ENCODE measurements at places on chromosomes 12 and 14.

DNA sequence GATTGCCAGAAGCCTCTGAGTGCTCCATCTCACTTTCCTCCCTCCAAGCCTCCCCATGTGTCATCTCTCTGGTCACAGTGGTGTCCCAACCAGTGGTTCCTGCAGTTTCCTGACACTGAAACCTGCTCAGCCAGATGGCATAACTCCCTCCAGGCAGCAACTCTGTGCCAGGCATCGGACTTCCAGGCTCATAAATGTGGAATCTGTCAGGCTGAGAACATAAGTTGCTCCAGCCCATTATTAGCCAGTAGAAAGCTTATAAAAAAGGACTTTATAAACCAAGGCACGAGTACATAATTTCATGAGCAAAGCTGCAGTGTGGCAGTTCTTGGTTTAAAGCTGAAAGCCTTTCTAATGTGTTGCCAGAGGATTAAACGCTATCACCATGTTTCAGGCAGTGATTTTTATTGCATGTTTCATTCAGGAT, 194.3 kb downstream of the DACT1 start:
- peak; percentile 17 for DNase-seq

- DNase-seq, result no peak
These were observed 67.0 kb downstream of the PRKCH start for GRCh38 chr14:61388173-61388975.

GRCh38 chr14:20512177-20512905, 7.0 kb downstream of the RNASE10 start:
- no peak for DNase-seq

DNA sequence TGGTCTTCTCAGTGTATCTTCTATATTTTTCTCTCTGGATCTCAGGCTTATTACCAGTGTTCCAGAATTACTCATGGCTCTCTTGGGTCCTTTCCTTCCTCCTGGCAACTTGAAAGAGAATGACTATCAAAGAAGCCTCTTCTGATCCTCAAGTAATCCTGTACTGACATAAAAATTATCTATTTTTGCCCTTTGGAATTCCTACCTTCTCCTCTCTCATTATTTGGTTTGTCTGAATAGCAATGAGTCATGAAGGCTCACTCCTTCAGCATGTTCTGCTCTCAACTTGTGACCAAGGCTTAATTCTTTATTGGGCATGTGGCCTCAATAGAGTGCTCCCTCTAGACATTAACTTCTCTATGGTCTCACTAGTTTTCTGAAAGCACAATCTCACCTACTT, 553.6 kb upstream of the ATP2B1 start:
- no peak for DNase-seq

GRCh38 chr12:6330999-6331714, 10.7 kb downstream of the TNFRSF1A start:
- DNase-seq, result no peak

GRCh38 chr14:69671365-69672030, 60.1 kb downstream of the SUSD6 start:
- no peak for DNase-seq

- no peak for DNase-seq
These were observed 25.1 kb downstream of the PRKAB1 start for GRCh38 chr12:119692997-119693396.

- no peak for DNase-seq
These were observed 11.2 kb downstream of the AHNAK2 start for GRCh38 chr14:104966981-104967385.

DNA sequence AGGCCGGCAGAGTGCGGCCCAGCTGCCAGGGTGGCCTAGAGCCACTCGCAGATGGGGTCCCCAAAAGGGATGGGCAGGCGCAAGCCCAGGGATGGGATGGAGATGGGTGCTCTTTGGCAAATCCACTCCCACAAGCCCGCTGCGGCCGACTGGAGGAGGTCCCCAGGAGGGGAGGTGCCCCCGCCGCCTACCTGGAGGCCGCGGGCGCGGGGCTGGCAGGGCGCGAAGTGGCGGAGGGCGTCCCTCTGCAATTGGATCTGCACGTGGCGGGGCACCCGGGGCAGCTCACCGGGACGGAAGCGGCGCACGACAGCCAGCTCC, 730 bp downstream of the PPP1R3E start:
- peak; percentile 69 for DNase-seq

GRCh38 chr12:28051516-28052354, 79.2 kb upstream of the PTHLH start:
- no peak for DNase-seq

GRCh38 chr12:25884024-25884919, 74.2 kb upstream of the RASSF8 start:
- DNase-seq, result no peak

DNA sequence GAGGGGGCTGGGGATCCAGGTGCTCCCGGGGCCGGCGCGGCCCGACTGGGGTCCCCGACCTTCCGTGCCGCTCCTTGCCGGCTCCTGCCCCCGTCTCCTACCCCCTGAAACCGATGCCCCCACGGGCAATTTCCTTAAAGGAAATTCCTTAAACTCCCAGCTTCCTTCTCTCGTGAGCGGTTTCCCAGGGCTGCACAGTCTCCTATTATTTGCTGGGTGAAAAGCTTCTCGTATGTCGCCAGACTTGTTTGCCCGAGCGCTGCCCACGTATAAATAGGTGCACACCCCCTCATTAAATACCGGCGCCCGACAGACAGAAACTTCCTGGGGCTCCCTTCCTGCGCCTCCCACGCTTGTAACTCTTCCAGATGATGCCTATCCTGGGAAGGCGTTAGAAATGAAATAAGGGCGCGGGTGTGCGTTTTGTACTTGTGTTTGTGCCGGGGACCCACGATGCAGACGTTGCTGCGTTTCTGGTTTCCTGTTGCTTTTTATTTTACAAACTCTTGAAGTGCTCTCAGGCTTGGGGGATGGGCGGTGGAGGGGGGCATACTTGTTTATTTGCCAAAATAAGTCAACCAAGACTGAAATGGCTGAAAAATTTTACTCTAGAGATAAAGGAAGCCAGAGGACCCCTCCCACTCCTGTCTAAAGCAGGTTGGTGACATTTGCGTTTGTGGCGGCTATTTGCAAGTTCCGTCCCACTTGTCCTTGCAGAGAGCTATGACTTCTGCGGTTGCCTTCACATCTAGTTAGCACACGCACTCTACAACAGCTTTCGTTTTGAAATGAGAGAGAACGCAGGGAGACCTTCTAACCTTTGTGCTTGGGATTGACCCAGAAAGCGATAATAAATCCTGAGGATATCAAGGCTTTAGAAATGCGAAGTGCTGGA, 1.0 kb downstream of the HIP1R start:
- DNase-seq, result no peak

- DNase-seq, result no peak
These were observed 6.7 kb upstream of the KCNH5 start for GRCh38 chr14:63051992-63052391.

DNA sequence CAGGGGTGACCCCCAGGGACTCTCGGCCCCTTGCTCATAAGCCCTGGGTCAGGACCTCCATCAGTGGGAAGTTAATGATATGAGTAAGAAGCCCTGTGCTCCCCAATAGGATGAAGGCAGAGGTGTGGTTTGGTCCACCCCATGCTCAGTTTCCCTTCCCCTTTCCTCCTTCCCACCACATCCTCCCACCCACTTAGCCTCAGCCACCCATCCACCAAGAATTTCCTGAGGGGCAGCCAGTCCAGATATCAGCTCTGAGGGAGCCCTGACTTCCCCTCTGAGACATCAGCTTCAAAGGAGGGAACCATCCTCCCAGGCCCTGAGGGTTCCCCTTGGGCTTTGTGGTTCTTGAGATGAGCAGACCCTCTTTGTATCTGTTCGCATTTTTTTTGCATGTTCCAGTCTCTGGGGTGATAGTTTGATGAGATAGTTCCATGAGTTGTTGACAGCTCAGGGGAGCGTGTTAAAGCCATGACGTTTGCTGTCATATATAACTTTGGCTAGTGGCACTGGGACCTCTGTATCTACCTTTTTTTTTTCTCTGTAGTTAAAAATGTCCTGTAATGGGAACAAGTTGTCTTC, 71.2 kb downstream of the LGMN start:
- no peak for DNase-seq

DNA sequence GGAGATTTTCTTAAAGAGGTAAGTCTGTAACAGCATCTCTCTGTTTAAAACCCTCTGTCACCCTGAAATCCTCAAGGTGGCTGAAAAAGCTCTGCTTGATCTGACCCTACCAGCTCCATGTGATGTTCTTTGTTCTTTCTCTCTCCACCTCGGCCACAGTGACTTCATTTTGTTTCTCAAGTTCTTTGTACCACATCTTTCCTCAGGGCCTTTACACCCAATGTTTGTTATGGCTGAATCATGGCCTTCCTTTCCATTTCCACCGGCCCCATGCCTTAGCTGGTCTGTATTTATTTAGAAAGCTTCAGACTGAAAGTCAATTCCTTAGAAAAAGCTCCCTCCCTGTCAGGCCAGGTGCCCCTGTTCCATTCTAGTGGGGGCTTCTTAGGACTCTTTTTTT, 431.2 kb downstream of the NAV3 start:
- DNase-seq, result no peak

DNA sequence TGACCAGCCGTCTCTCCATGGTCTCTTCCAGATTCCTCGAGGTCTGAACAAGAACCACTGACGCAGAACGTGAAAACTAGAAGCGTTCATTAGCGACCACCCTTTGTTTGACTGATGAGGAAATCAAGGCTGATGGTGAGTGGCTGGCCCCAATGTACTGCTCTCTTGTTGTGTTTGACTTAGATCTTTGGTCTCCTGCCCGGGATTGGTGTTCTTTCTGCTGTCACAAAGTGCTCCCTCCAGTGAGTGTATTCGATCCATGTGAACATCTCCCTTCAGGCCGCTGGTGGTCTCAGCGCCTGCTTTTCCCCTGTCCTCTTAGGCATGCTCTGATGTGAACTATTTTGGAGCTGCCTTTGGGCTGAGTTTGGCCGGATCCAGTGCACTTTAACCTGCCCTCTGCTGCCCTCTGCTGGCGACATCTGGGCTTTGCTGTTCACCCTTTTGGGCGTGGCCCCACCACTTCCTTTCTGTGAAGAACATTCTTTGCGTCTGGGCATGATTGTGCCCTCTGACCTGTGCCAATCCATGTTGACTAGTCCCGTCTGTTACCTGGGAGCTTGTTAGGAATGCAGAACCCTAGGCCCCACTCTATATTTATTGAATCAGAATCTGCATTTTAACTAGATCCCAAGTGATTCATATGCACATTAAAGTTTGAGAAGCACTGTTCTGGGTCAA, 279.1 kb downstream of the TTC6 start:
- DNase-seq, result peak; percentile 81

DNA sequence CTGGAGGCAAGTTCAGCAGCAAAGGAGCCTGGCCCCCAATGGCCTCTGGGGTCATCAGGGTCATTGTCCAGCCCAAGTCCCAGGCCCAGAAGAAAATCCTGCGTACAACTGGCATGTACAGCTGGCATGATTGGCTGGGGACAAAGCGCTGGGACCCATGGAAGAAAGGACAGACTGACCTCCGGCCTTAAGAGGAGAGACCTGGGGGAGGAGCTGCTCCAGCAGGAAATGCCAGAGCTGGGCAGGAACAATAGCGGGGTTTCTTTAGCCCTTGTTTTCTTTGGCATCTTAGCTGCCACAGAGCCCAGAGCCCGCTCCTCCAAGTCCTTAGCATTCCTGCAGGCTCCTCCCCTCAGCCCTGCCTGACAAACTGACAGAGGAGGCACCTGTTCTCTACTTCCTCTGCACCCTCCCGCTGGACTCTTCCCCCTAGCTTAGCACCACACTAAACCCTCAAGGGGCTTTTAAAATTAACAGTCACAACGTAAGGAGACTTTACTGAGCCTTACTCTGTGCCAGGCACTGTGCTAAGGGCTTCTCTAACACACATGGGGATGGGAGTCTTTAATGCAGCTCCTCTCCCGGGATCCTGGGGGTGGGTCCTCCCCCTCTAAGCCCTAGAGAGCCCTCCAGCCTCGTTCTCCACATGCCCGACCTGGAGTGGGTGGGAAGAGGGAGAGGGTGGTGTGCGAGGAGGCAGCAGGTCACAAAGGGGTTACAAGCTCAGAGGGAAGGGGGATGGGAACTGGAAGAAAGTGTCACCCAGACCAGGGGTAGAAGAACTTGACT, 1.8 kb upstream of the AQP5 start:
- peak; percentile 16 for DNase-seq

DNA sequence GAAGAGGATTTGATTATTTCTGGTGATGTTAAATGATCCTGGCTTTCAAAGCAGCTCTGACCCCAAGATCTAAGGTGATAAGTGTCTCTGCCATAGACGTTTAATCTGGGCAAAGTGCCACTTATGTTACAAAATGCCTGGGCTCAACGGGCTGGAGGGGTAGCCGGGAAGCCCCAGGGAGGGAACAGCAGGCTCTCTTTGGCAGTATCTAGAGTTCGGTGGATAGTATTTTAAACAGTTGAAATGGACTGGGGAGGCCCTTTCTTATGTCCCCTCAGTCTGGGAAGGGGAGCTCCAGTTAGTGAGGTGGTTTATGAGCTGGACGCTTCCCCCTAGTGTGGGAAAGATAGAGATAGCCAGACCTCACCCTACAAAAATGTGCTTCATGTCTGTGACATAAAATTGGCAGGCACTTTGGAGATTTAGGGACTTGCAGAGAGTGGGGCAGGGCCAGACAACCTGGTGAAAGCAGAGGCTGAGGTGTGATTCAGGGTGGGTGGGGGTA, 5.5 kb upstream of the HOXC11 start:
- DNase-seq, result no peak

DNA sequence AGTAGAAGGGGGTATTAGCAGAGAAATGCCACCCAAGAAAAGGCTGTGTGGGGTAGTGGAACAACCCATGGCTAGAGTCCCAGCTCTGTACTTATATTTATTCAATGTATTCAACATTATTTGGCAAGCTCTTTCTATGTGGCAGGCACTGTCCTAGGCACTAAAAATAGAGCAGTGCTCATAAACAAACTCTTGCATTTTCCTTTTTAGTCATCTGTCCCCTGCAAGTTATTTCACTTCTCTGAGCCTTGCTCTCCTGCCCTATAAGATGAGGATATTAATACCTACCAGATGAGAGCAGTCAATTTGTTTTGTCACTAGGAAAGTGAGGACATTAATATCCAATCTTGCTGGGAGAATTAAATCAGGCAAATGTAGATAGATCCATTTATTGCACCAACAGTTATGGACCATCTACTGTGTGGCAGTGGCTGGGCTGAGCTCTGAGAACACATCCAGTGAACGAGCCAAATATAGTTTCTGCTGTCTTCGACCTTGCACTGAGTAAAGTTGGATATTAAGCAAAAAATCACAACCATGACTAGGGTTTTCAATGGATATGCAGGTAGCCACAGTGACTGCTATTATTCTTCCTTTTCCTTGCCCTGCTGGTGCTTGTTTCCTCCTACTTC, 314.3 kb upstream of the TBX3 start:
- DNase-seq, result no peak

DNA sequence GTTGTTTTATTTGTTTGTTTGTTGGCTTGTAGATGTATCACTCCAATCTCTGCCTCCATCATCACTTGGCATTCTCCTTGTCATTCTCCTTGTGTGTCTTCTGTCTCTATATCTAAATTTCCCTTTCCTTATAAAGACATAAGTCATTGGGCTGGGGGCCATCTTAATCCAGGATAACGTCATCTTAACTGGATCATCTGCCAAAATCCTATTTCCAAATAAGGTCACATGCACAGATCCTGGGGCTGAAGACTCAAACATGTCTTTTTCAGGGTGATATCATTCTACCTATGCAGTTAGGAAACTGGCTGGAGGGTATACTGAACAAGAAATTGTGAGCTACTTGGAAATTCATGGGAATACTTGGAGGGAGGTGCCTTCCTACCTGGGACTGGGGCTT, 8.7 kb upstream of the CCDC60 start:
- no peak for DNase-seq

GRCh38 chr12:30155001-30155730, 371.4 kb upstream of the TMTC1 start:
- DNase-seq, result no peak
